ENCODE measurements at places on chromosomes 12 and 14.

GRCh38 chr12:103547376-103547775, 39.7 kb upstream of the STAB2 start:
- DNase-seq: peak; percentile 92

- DNase-seq: no peak
These were observed 40.8 kb downstream of the MIS18BP1 start for GRCh38 chr14:45212231-45212630.

- no peak for DNase-seq
These were observed 7.9 kb downstream of the B4GALNT3 start for GRCh38 chr12:467591-467990.

DNA sequence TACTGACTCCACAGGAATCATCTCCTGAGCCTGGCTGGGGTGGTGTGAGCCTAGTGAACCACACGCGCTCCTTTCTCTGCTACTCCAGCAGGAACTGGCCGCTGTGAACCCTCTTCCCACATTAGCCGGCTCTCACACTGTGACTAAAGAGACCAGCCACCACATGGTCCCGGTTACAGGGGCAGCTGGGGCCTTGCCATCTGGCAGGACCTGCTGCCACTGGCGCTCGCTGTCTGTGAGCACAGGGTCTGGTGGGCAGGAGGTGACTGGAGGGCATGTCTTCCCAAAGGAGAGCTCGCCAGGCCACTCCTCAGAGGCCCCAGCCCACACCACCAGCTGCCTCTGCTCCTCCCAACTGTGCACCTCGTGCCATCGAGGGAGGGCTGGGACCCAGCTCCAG, 99.3 kb downstream of the SINHCAF start:
- no peak for DNase-seq

DNA sequence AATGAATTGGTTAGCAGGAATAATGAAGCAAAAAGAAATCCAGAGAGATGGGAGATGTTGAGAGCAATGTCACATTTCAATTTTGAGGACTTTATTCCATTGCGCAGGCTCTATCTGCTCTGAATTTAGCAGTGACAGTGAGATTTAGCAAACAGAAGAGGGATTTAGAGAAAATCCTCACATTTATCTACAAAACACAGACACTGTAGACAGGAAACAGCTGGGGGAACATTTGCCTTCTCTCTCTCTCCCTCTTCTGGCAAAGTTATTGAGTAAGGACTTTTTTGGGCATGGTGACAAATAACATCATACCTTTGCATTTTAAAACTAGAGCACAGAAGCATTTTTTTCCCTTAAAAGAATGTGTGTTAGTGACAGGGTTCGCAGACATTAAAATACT, at the start of gene IGF1:
TSS of gene IGF1 (minus strand) at position 158 of the 400 bp plus-strand sequence. CDS start 182 bp downstream, outside the sequence.
- no peak for DNase-seq
